AG08396 (cell line): ENCODE measurements at places on chromosomes 5 and 9.

- no peak for DNase-seq
These were observed 20.3 kb upstream of the DUSP1 start for GRCh38 chr5:172791286-172791685.

- no peak for DNase-seq
These were observed 23.5 kb upstream of the SAP30L start for GRCh38 chr5:154422298-154422697.

GRCh38 chr5:58456026-58456425 is 3.9 kb downstream of the PLK2 start:
- no peak for DNase-seq

DNA sequence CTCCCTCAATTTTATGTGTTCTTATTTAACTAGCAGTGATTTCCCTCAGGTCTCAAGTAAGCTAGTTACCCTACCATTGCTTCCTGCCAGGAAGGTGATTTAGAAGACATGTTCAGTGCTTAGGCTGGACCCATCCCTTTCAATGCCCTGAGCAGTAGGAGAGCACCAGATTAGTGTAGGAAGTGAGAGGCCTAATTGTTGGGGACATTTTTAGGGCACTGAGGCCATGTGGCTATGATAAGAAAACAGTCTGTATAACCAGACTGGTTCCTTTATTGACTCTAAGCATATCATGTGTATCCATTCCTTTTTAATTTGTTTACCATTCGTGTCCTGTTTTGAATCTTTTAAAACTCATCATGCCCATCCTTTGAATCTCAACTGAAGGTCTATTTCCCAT is 312.3 kb upstream of the PRR16 start:
- DNase-seq = no peak

- no peak for DNase-seq
These were observed 177.3 kb downstream of the CFAP90 start for GRCh38 chr5:7673658-7674057.

GRCh38 chr5:143050183-143050582 is 280.0 kb downstream of the ARHGAP26 start:
- no peak for DNase-seq

GRCh38 chr5:166724284-166724683 is 1567.2 kb upstream of the WWC1 start:
- DNase-seq = no peak

DNA sequence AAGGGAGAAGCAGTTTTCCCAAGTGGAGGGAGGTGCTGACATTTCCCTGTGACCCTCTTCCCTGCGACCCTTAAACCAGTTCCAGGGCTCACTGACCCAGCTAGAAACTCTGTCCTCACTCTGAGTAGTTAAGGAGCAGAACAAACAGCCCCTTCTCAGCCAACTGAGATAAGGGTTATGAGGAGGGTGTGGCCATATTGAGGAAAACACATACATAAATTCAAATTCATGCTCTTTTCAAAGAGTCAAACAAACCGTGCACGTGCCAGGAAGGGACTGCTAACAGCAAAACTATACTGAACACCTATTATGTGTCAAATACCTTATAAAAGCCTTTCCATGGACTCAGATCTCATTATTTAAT is 4.9 kb upstream of the AKNA start:
- DNase-seq = no peak

DNA sequence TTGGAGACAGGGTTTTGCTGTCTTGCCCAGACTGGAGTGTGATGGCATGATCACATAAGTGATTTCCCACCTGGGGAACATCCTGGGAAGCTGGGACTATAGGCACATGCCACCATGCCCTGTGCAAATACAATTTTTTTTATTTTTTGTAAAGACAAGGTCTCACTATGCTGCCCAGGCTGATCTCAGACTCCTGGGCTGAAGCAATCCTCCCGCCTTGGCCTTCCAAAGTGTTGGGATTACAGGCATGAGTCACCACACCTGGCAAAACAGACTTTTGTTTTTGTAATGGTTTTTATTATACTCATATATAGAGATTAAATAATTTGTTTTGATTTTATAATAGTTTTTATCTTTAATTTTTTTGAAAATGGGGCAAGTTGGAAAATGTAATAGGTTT is 14.7 kb downstream of the DNAJC25 start:
- DNase-seq = no peak

DNA sequence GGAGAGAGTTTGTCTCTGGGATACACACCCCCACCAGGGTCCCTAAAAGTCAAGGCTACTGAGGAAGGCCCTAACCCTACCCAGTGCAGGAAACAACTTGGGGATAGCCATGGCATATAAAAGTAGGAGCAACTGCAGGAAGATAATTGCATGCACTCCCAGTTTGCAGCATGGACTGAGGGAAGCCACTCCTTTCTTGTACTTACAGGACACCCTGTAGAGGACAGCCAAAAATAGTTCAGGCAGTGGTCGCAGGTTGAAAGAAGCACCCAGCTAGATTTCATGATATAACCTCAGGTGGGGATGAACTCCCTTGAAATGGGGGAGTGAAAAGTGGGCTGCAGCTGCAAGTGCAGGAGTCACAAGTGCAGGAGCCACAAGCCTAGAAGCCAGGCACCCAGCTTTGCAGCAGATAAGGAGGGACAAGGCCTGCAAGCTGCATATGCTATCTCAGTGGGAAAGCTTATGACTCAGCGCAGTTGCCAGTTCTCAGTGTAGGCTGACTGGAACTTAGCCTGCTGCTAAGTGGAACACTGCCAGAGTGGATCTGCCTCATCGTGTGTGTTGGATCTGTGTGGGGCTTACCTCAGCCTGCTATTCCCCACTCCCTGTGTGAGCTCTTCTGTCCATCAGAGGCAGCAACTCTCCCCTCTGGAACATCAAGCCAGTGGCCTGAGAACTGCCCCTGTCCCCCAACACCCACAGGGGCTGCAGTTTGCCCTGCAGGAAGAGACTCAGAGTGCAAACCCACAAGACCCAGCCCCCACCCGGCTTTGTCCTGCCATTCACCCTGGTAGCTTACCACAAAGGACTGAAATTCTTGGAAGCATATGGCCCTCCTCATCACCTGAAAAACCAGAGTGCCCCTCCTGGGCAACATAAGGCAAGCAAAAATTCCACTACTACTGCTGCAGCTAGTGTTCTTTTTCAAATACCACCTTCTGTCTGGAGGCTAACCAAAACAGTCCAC is 42.7 kb downstream of the CYLC2 start:
- no peak for DNase-seq

DNA sequence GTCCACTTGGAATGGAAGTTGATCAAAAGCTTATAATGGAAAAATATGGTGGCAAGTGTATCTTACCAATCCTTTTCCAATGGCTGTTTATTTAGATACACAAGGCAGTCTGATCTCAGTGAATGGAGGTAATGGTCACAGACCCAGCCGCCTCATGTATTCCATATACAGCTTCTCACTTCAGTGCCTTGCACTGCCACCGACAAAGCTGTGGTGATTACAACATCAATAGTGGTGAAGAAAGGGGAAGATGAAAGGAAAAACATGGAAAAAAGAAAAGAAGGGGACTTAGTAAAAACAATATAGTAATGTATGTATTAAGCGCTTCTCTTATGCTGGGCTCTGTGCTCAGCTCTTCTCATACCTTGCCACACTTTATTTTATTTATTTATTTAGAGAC is 297.3 kb upstream of the RASA1 start:
- no peak for DNase-seq
